ENCODE measurements at places on chromosomes 16 and 17.

DNA sequence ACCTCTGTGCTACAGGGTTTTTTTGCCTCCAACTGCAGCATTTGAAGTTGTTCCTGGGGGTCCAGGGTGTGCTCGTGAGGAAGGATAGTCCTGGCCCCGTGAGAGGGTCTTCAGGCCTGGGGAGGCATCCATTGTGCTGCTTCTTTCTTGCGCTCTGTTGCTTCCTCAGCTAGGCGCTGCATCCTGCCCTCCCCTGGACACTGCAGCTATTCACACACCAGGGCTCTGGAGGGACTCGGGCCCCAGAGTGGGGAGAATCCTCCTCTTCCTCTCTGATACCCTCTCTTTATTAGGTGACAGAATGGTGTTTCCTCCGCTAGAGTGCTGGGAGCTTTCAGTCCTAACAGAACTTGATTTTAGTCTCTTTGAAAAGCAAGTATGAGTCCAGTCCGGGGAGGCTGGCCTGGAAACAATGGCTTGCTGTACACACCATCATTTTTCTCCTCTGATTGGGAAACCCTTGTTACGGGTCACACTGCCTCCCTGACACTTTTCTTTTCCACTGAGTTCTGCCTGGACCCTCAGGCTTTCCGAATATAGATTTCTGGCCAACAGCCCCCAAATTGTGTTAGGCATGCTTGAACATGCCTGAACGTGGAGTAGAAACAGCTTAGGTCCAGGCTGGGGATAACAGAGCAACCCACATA is 81.4 kb upstream of the ELAC2 start:
- no peak for DNase-seq

DNA sequence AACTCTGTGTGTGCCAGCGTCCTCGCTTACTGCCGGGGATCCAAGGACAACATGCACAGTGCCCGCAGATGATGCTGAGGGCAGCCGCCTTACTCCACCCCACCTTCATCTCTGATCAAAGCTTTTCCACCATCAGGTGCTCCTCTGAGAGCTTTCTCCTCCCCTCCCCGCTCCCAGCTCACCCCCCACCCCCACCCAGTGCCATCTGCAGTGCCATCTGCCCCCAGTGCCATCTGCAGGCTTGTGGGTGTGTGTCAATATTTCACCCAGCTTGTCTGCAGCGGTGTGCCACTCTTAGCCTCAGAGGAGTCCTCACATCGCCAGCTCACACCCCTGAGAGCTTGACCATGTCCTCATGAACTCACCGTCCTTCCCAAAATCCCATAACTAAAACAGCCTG is 98.2 kb upstream of the NOL11 start:
- no peak for DNase-seq

DNA sequence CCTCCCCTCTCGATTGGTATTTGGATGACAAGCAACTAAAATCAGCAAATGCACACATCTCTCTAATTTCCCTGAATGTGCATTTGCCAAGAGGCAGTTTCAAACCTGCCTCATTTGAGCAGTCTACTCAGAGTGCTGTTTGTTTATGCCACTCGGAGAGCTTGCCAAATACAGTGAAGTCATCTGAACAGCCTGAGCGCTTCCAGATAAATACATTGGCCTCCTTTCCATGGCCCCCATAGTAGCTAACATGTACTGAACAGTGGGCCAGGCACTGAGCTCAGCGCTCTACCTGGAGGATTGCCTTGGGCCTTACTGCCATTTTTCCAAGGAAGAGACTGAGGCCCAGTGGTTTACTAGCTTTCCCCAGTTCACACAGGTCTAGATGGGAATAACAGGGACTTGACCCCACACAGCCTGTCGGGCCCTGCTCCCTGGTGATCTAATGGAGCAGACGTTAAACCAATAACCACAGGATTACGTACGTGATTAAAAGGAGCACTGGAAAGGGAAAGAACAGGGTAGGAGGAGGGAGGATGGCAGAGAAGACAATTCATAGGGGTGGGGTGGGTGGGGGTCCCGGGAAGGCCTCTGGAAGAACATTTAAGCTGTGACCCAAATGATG is 18.7 kb upstream of the ANKRD40CL start:
- DNase-seq, result no peak

DNA sequence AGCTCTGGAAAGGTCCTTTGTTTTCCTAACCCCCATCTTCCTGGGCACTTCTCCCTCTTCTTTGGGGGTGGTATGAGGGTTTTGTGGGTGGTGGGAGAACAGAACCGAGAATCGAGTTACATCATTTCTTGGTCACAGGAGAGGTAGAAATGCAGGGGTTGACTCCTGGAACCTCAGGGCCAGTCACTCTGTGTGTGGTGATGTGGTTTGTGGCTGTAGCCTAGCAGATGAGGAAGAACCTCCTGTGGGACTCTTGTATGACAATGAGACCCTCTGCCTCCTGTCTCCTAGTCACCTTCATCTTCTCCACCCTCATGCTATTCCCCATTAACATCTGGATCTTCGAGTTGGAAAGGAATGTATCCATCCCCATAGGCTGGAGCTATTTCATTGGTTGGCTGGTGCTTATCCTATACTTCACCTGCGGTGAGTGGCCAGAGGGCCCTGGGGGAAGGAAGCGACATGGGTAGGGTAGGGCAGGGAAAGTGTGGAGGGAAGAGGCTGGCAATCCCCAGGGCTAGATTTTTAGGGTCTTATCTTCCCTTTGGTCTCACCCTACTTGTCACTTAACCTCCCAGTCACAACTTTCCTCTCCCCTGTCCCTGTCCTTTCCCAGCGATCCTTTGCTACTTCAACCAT is 5.5 kb downstream of the ODF4 start:
- DNase-seq, result no peak

GRCh38 chr17:7219812-7220592 is at the start of the genes ACADVL and DLG4:
ACADVL (plus strand) TSS chr17:7219938; CDS start chr17:7219985, 47 bp downstream.
DLG4 (minus strand) TSS chr17:7219836.
- DNase-seq, result peak; percentile 69

- no peak for DNase-seq
These were observed 108.1 kb upstream of the CACNG5 start for GRCh38 chr17:66726846-66727245.

- no peak for DNase-seq
These were observed 8.1 kb downstream of the CTRL start for GRCh38 chr16:67923414-67924116.

DNA sequence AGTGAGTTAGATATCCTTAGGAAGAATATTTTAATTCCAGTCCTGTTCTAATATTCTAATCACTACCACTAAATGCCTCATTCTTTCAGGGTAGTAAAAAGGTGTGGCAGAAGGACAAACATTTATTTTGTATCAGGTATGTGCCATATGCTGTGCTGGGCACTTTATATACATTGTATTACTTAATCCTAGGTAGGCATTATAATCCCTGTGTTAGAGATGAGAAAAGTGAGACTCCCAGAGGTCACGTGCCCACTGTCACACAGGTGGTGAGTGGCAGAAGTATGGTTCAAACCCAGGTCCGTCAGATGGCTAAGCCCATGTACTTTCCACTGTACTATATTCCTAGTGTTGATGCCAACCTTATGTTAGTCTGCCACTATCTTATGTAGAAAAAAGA is 104.7 kb upstream of the NOG start:
- DNase-seq, result no peak

DNA sequence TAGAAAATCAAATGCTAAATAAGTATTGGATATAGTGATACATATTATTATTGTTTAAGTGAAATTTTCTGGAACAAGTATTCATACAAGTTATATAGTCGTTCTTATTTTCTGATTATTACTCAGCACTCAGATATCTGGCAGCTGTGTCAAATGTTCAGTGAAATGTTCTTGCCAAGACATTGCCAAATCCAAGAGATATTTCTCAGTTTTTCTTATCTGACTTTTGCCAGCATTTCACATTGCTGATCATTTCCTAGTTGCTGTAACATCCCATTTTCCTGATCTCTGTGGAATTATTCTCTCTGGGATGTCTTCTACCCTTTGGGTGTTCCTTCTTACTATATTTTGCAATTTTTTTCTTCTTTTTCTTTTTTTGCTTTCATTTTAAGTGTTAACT is 262.3 kb downstream of the KIF2B start:
- DNase-seq, result no peak

DNA sequence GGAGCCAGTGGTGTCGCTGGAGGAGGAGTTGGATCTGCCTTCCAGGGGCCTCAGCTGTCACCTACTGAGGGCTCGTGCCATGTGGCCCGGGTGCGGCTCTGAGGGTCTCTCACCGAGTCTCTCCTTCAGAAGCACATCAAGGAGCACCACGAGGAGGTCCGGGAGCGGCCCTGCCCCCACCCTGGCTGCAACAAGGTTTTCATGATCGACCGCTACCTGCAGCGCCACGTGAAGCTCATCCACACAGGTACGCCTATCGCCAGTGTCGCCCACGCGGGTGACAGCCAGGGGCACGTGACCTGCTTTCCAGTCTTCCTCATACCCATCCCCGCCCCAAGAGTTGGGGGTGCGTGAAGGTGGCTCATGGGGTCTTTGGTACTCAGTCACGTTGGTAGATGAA is 12.5 kb downstream of the ZNF276 start:
- no peak for DNase-seq

DNA sequence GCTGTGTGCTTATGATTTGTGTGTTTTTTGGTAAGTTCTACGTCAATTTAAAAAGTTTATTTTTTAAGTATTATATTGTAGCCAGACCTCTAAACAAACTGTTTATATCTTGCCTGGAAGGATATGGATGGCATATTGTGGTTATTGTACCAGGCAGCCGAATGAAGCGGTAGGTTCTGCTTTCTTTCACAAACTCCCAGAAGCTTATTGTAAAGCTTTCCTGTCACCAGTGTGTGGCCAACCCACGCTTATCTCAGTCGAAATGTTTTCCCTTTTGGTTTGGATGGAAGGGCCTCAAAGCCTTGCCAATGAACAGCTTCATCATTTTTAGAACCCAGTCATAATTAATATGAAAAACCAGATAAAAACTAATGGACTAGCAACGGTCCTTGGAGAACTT is 53.1 kb downstream of the CYB5B start:
- no peak for DNase-seq

DNA sequence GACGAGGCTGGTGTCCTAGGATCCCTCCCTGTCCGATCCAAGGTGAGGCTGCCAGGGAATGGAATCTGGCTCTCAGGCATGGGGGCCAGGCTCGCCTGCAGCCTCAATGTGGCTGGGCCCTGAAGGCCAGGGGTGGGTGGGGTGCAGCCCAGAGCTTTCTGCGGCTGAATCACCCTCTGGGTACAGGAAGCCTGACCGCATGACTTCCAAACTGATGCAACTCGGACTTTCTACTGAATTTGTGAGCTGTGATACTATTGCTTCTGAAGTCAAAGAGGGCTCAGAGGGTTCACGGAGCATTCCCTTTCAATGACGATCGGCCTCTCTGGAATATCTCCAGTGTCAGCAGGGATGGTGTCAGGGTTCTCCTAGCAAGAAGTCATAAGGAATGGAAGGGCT is 123.7 kb downstream of the METRNL start:
- no peak for DNase-seq

GRCh38 chr16:6095414-6095813 is 997.8 kb upstream of the EEF2KMT start:
- DNase-seq, result no peak

- no peak for DNase-seq
These were observed 13.7 kb downstream of the HIC1 start for GRCh38 chr17:2068519-2069051.

DNA sequence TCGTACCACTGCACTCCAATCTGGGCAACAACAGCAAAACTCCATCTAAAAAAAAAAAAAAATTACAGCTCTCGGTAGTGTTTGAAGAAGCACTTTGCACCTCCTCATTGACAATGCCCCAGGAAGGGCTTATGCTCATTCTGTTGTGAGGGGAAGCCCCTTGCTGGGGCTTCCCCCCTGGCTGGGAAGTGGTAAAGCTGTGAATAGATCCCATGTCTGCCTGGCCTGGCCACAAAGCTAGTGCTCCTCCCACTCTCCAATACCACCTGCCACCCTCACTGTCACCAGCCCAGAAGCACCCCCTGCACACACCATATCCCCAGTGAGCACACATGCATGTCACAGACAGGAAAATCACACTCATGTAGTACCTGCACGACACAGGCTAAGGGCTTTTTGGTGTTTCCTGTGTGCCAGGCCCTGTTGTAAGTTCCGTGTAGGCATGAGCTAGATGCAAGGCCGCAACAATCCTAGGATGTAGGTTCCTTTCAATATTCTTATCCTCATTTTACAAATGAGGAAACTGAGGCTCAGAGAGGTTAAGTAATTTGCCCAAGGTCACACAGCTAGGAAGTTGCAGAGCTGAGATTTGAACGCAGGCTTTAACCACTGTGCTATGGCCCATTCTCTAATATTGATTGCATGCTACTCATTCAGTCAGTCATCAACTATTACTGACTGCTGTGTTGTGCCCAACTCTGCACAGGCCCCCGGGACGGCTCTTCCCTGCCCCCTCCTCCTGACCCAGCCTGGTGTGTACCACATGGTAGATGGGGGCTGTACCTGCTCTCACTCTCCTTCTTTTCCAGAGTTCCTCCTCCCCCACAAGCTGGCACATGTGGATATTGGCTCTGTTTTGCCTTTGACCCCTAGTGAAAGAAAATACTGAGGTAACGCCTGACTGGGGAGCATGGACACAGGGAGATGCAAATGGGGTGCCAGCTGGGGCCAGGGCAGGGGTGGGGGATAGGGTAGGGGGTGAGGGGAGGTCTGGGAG is 11.9 kb upstream of the COL1A1 start:
- peak; percentile 16 for DNase-seq

DNA sequence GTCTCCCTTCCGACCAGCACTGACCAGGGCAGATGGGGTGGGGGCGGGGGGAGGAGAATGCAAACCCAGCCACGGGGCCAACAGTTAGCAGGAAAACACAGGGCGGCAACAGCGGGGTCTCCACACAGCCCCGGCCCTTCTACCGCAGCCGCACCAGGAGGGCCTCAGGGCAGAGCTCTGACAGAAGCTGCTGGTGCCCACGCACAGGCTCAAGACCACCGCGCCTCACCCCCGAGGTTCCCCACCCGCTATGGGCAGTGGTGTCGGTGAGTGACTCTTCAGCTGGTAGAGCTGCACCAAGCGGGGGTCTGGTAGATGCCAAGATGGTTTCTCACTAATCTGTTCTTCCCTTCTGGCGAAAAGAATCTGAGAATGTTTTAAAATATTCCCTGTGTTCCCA is 16.1 kb downstream of the HAGH start:
- DNase-seq, result no peak

- DNase-seq, result no peak
These were observed 11.2 kb upstream of the HP start for GRCh38 chr16:72043058-72043457.

DNA sequence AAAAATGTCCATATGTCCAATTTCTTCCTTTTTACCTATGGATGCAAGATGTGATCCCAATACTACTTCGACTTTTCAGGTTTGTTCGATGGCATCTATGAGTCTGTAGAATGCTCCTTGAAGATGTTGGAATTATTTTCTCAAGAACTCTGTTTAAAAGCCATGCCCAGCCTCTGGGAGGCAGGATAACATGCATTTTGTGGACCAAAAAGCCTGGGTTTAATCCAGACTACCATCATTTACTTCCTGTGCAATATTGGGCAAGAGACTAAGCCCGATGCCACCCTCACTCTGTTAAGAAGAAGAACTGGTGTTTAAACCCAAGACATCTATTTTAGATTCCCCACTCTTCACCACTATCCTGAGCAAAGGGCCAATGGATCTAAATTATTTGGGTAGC is 42.8 kb upstream of the SALL1 start:
- DNase-seq, result no peak
